NCI-H1092 (cell line): ENCODE measurements at places on chromosomes 3 and 15.

GRCh38 chr3:174355505-174355904 lies 503.6 kb upstream of the NAALADL2 start:
- peak; percentile 20 for DNase-seq

- DNase-seq: no peak
These were observed 185.5 kb upstream of the GPR149 start for GRCh38 chr3:154615471-154615870.

DNA sequence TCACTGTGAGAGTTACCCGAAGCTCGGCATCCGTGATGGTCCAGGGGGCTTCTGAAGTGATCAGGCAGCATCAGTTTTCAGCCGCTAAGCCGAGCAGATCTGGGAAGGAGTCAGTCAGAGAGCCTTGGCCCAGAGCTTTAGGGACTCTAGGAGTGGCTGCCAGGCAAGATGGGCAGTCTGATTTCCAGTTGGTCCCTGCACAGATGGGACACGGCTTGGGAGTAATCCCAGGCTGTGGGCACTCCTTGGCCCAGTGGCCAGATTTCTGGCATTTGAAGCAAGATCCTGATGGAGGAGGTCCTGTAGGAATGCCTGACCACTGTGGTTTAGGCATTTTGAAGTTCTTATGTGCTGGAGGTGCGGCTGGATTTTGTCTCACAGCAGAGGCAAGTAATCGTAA lies 10.5 kb upstream of the IP6K2 start:
- no peak for DNase-seq

DNA sequence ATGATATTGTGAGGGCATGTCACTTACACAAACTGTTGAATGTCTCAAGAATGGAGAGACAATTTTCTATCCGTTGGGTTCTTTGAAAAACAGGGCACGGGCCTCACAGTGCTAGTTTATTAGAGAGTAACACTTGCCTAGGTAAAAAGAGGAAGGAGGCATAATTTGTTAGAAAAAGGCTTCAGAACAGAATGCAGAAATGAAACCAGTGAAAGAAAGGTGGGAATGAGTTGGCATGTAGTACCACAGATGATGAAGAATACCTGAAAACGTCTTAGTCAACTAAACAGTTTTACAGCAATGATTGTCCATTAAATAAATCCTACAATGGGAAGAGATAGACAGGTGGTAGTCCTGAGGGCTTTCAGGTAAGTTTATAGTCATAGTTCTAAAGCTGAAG lies 1399.7 kb upstream of the CADM2 start:
- DNase-seq: no peak

GRCh38 chr15:72604794-72605193 lies 49.7 kb upstream of the GOLGA6B start:
- no peak for DNase-seq

DNA sequence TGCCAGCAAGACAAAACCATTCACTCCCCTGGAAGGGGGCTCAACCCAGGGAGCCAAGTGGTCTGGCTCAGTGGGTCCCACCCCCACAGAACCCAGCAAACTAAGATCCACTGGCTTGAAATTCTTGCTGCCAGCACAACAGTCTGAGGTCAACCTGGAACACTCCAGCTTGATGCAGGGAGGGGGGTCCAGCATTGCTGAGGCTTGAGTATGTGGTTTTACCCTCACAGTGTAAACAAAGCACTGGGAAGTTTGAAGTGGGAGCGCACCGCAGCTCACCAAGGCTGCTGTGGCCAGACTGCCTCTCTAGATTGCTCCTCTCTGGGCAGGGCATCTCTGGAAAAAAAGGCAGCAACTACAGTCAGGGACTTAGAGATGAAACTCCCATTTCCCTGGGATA lies 81.7 kb downstream of the MSL2 start:
- DNase-seq: no peak

DNA sequence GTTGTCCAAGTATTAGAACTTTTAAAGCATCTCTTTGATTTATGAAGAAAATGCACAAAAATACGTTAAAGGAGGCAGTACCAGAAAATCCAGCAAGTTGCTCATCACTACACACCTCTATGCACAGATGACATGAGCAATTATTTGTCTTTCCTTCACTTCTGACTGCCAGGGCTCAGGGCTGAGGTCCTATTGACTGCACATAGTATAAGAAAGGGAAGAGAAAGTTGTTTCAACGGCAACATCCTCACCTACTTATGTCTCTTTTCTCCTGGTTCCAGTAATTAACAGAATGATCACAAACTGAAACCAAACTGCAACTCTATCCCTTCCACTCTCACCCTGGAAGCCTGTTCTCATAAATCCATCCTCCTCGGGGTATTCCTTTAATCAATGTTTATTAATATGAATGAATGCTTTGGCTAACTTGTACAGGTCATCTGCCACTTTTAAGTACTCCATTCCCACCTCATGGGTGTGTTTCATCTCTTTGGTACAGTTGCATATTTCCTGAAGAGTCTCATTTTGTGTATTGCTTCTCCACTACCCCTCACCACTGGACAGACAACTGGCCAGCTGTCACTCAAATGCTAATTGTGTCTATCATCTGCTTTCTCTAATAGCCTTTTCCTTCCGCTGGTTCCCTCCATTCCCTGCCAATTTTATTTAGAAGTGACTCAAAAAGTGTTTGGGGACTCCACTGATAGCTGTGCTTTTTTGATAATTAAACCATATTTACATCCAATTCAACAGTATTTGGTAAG lies 34.5 kb downstream of the RAB27A start:
- no peak for DNase-seq

DNA sequence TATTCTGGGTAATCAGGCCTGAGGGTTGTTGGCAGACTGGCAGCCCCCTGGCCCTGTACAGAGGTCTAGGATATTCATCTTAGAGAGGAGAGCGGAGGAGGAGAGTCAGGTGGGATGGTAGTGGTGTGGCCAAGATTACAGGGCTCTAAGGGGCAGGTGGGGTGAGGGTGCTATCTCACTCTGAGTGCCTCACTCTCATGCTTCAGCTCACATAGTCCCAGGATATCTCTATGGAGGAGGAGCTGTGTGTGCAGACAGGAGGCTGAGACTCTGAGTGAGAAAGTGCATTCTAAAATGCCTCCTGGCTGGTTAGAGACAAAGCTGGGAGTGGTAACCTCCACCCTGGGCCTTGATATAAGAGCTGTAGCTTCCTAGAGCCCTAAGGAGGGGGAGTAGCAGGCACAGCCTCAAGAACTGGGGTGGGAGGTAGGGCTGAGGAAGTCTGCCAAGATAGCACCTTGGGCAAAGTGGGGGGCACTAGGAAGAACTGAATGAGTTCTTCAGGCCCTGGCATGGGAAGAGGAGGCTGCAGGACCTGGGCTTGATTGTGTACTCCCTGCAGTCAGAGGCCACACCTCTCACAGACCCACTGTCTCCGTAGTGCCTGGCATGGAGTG lies 39.9 kb downstream of the CLSTN2 start:
- no peak for DNase-seq

DNA sequence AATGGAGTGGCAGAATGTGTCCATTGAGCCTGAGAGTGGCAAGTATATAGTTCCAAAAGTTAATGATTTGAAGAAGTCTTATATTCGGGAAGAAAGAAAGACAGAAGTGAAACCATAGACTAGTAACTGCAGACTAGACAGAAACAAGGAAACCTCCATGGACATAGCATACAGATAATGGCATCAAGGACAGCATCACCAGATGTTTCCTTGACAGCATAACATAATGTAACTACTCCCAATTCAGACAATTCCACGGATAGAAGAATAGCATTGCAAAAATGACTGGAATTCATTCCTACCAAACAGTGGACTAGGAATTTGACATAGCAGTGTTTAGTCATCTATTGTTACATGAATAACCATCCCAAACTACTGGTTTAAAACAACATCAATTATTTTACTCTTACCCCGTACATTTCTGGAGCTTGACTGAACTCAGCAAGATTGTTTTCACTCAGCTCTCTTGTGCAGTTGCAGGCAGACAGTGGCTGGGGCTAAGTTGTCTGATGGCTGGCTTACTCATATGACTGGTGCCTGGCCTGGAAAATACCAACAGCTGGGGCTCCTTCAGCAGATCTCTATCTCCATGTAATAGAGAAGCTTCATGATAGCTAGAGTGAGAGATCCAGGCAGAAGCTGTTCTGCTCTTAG lies 109.7 kb upstream of the GADL1 start:
- DNase-seq: no peak

- DNase-seq: no peak
These were observed 1.2 kb downstream of the CSNK1G1 start for GRCh38 chr15:64354688-64355344.

- no peak for DNase-seq
These were observed 4.8 kb downstream of the VEPH1 start for GRCh38 chr3:157498371-157498770.

- DNase-seq: no peak
These were observed 3.4 kb upstream of the LMLN start for GRCh38 chr3:197956626-197956988.

- no peak for DNase-seq
These were observed 6.2 kb upstream of the IGSF10 start for GRCh38 chr3:151467069-151467468.

DNA sequence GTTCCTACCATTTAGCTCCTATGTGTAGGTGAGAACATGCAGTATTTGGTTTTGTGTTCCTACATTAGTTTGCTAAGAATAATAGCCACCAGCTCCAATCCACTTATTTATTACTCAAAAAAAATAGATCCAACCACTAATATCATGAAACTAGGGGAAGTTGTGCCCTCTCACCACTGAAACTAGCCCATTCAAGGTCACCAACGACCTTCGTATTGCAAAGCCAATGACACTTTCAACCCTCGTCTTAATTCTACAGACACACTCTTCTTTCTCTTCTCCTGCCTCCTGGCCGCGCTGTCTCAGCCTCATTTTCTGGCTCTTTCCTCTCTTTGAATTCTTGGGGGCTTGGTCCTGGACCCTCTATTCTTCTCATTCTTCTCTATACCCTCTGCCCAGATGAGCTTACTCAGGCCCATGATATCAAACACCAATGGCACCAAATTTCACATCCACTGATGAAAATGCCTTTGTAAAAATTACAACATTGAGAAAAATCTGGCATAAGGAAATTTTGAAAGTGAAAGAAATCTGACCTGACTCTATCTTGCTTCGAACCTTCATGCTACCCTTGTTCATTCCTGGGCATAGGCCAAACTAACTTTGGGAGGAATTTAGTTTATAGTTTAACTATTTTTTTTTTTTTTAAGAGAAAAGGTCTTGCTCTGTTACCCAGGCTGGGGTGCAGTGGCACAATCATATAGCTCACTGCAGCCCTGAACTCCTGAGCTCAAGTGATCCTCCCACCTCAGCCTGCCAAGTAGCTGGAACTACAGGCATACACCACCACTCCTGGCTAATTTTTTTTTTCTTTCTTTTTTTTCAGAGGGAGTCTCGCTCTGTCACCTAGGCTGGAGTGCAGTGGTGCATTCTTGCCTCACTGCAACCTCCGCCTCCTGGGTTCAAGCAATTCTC lies 25.4 kb upstream of the LIMD1 start:
- no peak for DNase-seq

DNA sequence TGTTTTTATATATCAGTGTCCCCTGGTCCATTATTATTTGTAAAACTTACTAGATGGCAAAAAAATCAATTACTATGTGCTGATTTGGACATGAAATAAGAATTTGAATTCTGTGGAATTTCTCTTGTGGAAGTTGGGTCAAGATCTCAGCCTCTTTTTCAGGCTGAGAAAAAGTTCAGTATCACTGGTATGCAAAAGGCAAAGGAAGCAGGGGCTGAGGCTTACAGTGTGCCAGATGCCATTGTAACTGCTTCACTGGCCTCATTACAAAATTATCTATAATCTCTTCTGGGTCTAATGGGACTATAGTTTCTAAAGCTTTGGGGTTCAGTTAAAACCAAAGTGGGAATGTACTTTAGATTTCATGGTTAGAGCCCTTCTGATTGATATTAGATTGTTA lies 125.9 kb upstream of the SLC7A14 start:
- DNase-seq: no peak

DNA sequence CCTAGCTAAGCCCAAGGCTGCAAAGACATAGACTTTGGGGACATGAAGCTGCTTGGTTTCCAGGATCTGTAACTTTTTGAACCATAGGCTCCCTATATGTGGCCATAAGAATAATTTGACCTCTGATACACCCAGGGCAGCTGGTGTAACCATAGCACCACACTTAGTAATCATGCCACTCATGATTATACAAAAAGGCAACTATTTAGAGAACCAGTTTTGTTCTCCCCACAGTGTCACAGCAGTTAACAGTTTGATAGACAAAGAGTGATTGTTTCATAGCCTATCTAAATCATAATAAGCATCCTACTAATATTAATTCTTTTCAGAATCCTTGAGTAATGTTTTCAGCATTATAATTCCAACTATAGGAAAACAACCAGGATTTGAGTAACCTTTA lies 334.9 kb downstream of the NEK10 start:
- no peak for DNase-seq

- no peak for DNase-seq
These were observed 228.3 kb downstream of the ABHD5 start for GRCh38 chr3:43919029-43919428.

DNA sequence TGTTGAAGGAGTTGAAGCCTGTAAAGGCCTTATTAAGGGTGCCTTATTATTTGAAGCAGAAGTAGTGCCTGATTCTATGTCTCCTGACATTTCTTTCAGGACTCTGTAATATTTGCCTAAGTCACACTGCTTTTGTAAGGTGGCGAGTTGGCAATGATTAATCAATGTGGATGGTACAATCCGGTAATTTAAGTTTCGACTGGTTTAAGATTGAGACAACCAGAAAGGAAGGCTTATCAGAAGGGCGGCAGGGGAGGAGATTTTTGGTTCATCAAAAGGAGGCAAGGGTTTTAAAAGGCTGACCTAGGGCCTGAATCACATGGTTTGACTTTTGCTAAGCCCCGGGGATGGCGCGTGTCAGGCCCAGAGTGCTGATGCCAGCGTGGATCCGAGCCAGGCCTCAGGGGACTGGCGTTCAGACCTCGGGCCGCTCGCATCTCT lies 830 bp upstream of the RNF13 start:
- no peak for DNase-seq

DNA sequence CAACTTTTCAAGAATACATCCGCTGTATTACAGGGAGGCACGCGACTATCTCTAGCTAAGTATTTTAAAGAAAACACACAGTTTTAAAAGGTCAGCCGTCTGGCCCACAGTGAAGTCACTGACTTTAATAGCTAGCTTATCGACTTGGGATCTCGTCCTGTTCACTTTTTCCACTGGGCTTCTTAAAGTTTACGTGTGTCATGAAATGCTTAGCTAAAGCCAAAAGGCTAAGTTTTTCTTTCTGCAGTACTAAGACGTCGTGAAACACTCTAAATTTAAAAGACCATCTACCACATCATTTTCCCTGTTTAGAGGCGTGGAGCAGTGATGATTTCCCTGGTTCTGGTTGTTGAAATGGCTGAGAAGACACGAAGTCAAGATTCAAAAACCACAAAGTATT lies 27.1 kb downstream of the LRIG1 start:
- DNase-seq: no peak

- no peak for DNase-seq
These were observed 69.5 kb upstream of the KCNAB1 start for GRCh38 chr3:156050918-156051317.
